ENCODE measurements at places on chromosomes 7 and 10. TPM values are rescaled to one million over a fixed set of nuclear protein-coding genes. Genes with fewer than 3 reads are reported as not detected.
A peak's percentile ranks its signal among the peaks of the same experiment; 100 is the strongest.

The TET1 gene
- 1.7 TPM for total RNA-seq

The FGF8 gene
- not detected for total RNA-seq

The SPDYE9 gene
- not detected for total RNA-seq

The ENO4 gene
- 0.11 TPM for total RNA-seq

The AGBL3 gene
- 0.42 TPM for total RNA-seq

The ABCC2 gene
- total RNA-seq: 0.67 TPM

The ADGRA1 gene
- total RNA-seq: 6.8 TPM

The TSPAN12 gene
- 91.1 TPM for total RNA-seq

DNA sequence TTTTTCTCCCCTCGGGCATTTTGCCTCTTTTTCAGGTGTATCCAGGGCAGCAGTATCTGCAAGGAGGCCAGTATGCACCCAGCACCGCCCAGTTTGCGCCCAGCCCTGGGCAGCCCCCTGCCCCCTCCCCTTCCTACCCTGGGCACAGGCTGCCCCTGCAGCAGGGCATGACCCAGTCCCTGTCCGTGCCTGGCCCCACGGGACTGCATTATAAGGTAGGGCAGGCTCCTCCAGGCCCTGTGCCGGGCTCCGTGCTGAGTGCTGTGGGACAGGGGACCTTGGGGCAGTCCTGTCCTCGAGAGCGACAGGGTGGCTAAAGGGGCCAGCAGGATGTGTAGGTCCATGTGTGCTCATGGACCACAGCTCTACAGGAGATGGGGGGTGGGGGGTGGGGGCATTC is 10.6 kb downstream of the ZMIZ2 start:
- no peaks in the 10 kb centered on the region for H3K4me1 ChIP-seq
- H3K36me3 ChIP-seq: peaks cover 71% of the 10 kb centered on the region
- no peak overlapping the region for H3K27ac ChIP-seq
- no peak overlapping the region for H3K4me3 ChIP-seq
- no peaks in the 10 kb centered on the region for H3K27me3 ChIP-seq
- DNase-seq: no peak

DNA sequence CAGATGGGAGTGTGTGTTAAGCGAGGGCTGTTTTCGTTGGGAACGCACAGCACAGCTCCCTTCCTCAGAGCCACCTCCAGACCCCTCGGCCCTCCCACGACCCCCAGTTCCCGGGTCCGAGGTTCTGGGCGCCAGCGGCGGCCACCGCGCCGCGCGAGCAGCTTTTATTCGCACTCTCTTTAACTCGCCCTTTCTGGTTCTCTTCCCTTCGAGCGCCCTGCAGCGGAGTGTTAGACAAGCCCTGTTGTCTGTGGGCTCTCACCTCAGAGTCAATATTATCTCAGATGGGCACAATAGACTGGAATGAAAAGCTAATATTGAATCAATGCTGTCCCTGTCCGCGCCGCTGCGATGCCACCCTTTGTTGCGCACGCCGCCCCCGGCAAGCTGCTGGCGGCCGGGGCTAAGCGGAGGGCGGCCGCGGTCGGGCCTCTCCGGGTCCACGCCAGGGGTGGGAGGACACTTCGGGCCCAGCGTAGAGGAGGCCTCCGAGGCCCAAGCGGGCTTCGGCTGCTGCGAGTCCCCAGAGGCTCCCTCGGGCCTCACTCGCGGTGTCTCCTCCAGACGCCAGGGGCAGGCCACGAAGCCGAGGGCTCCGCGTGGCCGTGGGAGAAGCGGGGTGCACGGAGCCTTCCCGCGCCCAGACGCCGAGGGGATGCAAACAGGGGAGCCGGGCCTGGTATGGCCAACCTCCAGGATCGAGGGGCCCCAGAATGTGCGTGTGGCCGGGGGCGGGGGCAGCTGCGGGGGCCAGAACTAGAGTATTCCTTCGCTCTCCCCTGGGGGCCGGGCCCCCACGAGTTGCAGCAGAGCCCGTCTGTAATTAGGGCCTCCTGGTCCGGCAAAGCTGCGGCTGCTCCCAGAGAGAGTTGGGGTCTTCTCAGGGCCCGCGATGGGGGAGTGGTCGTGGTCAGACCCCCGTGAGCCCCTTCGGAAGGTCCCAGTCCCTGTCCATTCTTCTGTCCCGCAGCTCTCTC is 7.9 kb upstream of the EMX2 start:
- H3K36me3 ChIP-seq: no peaks in the 10 kb centered on the region
- H3K4me3 ChIP-seq: no peak overlapping the region
- no peaks in the 10 kb centered on the region for H3K4me1 ChIP-seq
- no peak overlapping the region for H3K27ac ChIP-seq

DNA sequence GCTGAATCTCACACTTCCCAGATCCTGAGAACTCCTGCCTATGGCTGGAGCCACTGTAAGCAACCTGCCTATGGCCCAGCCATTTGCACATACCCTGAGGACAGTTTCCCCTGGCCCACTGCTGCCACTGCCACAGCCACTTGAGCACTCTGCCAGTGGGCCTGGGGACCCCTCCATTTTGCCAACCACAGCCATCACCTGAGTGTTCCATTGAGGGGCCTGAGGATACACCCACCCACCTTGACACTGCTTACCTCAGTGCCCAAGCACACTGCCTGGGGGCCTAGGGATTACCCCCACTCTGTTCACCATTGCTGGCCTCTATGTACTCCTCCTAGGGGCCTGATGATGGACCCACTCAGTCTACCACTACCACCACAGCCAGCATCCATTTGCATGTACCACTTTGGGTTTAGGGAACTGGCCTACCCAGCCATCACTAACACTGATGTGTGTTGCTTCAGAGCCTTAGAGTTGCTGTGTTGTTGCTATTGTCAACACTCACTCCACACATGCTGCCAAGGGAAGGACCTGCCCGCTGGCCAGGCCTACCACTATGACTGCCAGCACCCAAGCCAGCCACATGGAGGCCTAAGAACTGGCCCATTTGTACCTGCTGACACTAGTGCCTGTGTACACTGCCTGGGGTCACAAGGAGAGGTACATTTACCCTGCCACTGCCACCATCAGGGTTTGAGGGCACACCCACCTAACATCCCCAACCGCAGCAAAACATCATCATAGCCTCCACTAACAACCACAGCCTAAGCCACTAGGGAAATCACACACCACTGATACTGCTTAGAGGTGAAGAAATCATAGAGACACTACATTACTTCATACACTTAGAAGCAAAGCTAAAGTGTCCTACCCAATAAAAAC is 45.9 kb upstream of the ANTXRL start:
- no peaks in the 10 kb centered on the region for H3K36me3 ChIP-seq
- H3K27ac ChIP-seq: no peak overlapping the region
- no peak overlapping the region for H3K4me3 ChIP-seq
- DNase-seq: no peak

GRCh38 chr10:115949282-115949844 is 323.6 kb downstream of the GFRA1 start:
- no peak overlapping the region for H3K27ac ChIP-seq
- H3K4me1 ChIP-seq: peaks cover 11% of the 10 kb centered on the region
- DNase-seq: no peak
- H3K36me3 ChIP-seq: no peaks in the 10 kb centered on the region
- H3K4me3 ChIP-seq: no peak overlapping the region

GRCh38 chr7:43649755-43650274 is 66.9 kb downstream of the STK17A start:
- no peak overlapping the region for H3K4me3 ChIP-seq
- H3K27me3 ChIP-seq: no peaks in the 10 kb centered on the region
- DNase-seq: no peak
- H3K27ac ChIP-seq: no peak overlapping the region

DNA sequence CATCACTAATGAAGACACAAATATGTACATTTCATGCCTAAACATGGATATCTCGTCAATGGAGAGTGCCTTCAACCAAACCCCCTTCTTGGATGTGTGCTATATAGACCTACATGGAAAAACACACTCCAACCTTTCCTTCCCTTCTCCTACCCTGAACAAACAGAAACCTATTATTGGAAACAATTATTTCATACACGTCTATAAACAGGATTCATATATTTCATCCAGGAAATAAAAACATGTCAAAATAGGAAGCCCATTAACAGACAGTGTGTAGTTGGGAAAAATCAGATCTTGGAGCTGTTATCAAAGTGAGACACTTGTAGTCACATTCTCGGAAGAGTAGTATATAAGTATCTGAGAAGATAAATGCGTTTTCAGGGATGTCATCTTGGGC is 81.1 kb downstream of the NRP1 start:
- H3K27ac ChIP-seq: no peak overlapping the region
- DNase-seq: no peak
- peaks cover 56% of the 10 kb centered on the region for H3K36me3 ChIP-seq
- H3K4me3 ChIP-seq: no peak overlapping the region

GRCh38 chr10:87661861-87662785 is 2.4 kb downstream of the PAPSS2 start:
- H3K36me3 ChIP-seq: no peaks in the 10 kb centered on the region
- no peaks in the 10 kb centered on the region for H3K27me3 ChIP-seq
- peak overlapping the region; percentile 14 for H3K27ac ChIP-seq
- no peak overlapping the region for H3K4me3 ChIP-seq

DNA sequence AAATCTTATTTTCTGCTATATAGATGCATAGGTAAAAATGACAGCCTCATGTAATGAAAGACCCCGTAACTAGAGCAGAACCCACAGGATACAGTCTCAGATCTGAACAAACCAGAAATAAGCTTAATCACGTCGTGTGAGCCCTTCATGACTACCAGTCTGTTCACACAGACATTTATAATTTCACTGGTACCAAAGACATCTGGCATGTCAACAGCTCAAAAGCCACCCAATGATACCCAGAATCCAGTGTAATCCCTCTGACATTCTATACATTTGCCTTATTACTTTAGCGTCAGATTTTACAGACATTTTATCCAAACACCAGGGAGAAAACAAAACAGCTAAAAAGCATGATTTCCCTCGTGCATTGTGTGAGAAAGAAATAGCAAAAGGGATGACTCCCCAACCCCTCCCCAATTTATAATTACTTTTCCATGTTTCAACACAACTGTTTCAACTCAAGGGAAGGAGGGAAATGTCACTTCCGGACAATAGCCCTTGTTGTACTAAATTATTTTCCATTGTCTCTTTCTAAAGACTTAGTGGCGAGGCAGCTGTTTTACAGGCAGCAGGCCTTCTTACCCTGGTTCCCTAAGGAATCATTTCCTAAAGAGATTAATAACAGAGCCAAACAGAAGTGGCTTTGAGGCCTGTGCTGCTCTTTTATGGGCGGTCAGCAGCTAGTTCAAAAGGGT is 33.2 kb downstream of the DOCK4 start:
- H3K27ac ChIP-seq: no peak overlapping the region
- H3K4me1 ChIP-seq: no peaks in the 10 kb centered on the region
- DNase-seq: no peak
- no peak overlapping the region for H3K4me3 ChIP-seq
- no peaks in the 10 kb centered on the region for H3K27me3 ChIP-seq

GRCh38 chr10:124005991-124006392 is 87.4 kb downstream of the CHST15 start:
- H3K27ac ChIP-seq: no peak overlapping the region
- H3K4me3 ChIP-seq: no peak overlapping the region
- no peaks in the 10 kb centered on the region for H3K27me3 ChIP-seq
- peaks cover 42% of the 10 kb centered on the region for H3K36me3 ChIP-seq
- no peaks in the 10 kb centered on the region for H3K4me1 ChIP-seq

DNA sequence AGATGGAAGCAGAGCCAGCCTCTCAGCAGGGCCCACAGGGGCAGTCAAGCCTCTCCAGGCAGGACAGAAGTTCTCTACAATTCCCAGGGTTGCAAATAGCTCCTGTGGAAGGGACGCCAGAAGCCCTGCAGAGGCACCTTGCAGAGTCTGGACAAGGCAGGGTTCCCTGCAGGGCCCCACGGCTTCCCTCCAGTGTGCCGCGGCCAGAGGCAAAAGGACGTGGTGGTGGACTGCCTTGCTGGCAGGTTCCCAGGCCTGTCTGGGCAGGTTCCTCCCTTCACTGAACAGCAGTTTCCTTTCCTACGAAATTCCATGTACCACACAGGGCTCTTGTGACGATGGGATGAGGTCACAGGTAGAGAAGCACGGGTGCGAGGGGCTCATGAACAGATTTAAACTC is 25.1 kb downstream of the UPP1 start:
- H3K4me3 ChIP-seq: no peak overlapping the region
- no peaks in the 10 kb centered on the region for H3K27me3 ChIP-seq
- no peaks in the 10 kb centered on the region for H3K36me3 ChIP-seq
- DNase-seq: no peak
- H3K4me1 ChIP-seq: peaks cover 7% of the 10 kb centered on the region

DNA sequence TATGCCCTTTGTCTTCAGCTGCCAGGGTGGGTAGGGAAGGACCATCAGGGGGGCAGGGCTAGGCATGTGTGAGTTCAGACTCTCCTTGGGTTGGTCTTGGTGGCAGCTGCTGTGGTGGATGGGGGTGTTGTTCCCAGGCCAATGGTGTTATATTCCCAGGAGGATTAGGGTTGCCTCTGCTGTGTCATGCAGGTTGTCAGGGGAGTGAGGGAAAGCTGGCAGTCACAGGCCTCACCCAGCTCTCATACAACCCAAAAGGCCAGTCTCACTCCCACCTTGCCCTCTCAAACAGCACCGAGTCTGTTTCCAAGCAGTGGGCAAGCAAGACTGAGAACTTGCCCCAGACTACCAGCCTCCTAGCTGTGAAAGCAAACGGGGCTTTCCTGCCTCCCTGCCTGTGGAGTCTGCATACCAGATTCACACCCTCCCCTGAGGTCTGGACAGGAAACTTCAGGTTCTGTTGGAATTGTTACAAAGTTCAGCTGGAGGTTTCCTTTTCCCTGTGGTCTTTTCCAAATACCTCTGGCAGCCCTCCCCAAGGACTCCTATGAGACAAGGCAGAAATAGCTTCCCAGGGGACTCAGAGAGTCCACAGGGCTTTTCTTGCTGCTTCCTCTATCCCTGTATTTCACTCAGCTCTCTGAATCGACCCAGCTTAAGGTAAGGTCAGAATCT is 1.4 kb downstream of the HYAL4 start:
- no peak overlapping the region for H3K4me3 ChIP-seq
- no peak overlapping the region for H3K27ac ChIP-seq
- DNase-seq: no peak
- no peaks in the 10 kb centered on the region for H3K36me3 ChIP-seq
- H3K4me1 ChIP-seq: no peaks in the 10 kb centered on the region
- no peaks in the 10 kb centered on the region for H3K27me3 ChIP-seq

- H3K4me3 ChIP-seq: no peak overlapping the region
- H3K27me3 ChIP-seq: no peaks in the 10 kb centered on the region
Measured at GRCh38 chr10:84214046-84214572, 11.2 kb downstream of the LRIT2 start.

GRCh38 chr10:91690412-91690811 is 57.5 kb upstream of the PPP1R3C start:
- H3K27me3 ChIP-seq: no peaks in the 10 kb centered on the region
- no peaks in the 10 kb centered on the region for H3K4me1 ChIP-seq
- H3K36me3 ChIP-seq: no peaks in the 10 kb centered on the region
- H3K4me3 ChIP-seq: no peak overlapping the region

DNA sequence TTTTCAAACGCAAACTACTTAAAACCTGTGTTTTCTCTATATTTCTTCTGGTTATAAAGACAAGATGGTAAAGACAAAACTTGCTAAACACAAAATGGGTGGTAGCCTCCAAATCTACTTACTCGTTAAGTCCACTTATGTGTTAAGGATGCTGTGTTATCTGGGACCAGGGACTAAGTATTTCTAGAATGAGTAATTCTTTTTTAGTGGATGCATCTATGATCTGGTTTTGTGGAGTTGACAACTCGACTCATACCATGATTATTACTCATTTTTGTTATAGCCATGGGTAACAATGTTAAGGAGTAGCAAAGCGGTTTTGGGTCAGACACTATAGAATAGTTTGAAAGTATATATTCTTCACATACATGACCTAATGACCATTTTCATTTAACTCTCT is 239.5 kb upstream of the FOXP2 start:
- H3K36me3 ChIP-seq: no peaks in the 10 kb centered on the region
- H3K4me1 ChIP-seq: no peaks in the 10 kb centered on the region
- H3K4me3 ChIP-seq: no peak overlapping the region
- no peaks in the 10 kb centered on the region for H3K27me3 ChIP-seq
- no peak for DNase-seq

GRCh38 chr10:69464801-69465401 is 13.6 kb downstream of the TSPAN15 start:
- peaks cover 5% of the 10 kb centered on the region for H3K4me1 ChIP-seq
- no peak overlapping the region for H3K27ac ChIP-seq
- no peak overlapping the region for H3K4me3 ChIP-seq
- no peaks in the 10 kb centered on the region for H3K36me3 ChIP-seq
